Activated CD4-positive, alpha-beta T cell treated with anti-CD3 and anti-CD28 coated beads, Interleukin-2, amount 50 U/mL, for 48 hours (primary cell): ENCODE measurements at places on chromosomes 1 and 21.

- DNase-seq, result no peak
Measured at GRCh38 chr1:175390081-175390481, 197.5 kb upstream of the KIAA0040 start.

- DNase-seq, result no peak
Measured at GRCh38 chr1:3135073-3135702, 66.2 kb downstream of the PRDM16 start.

DNA sequence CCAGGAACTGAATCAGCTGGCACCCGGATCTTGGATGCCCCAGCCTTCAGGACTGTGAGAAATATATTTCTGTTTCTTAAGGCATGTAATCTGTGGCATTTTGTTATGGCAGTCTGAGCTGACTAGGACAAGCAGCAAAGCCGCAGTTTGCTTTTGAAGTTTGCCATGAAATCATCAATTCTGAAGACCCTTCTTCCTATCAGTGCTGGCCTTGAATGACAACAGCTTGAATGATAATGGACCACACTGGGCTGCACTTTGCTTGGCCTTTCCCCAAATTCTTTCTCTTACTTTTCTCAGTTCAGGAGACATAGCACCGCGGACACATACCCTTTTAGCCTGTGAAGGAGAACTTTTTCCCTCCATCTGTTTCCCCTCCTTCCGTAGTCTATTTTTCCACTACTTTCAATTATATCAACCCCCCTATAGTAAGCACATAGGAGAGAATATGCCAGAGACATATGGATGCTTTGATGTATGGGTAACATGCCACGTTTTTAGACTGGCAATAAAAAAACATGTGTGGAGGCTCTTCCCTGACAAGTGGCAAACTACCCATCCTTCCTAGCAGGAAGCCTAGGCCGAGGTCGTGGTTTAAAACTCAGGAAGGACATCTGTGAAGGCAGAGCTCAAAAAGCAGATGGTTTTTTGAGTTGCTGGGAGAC lies 42.9 kb downstream of the HLX start:
- no peak for DNase-seq

- DNase-seq, result no peak
Measured at GRCh38 chr1:22529901-22530621, 33.2 kb upstream of the EPHA8 start.

DNA sequence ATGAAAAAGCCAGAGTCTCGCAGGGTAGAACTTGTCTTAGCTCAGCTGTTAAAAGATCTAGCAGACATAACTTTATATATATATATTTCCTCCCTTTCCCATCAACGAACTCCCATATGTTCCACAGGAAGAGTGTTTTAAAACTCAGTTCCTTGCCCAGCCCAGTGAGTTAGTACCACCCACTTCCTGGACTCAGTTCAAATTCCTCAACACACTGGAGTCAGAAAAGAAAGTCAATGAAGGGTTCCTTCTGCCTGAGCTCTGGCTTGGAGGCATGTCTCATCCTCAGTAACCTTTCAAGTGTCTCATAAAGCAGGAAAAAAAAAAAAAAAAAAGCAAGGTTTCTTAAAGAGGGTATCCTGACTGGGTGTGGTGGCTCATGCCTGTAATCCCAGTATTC lies 15.6 kb downstream of the TPM3 start:
- DNase-seq, result no peak

GRCh38 chr1:37282764-37283163 lies 191.6 kb upstream of the ZC3H12A start:
- no peak for DNase-seq

GRCh38 chr1:223102797-223103533 lies 40.1 kb downstream of the TLR5 start:
- DNase-seq, result no peak

DNA sequence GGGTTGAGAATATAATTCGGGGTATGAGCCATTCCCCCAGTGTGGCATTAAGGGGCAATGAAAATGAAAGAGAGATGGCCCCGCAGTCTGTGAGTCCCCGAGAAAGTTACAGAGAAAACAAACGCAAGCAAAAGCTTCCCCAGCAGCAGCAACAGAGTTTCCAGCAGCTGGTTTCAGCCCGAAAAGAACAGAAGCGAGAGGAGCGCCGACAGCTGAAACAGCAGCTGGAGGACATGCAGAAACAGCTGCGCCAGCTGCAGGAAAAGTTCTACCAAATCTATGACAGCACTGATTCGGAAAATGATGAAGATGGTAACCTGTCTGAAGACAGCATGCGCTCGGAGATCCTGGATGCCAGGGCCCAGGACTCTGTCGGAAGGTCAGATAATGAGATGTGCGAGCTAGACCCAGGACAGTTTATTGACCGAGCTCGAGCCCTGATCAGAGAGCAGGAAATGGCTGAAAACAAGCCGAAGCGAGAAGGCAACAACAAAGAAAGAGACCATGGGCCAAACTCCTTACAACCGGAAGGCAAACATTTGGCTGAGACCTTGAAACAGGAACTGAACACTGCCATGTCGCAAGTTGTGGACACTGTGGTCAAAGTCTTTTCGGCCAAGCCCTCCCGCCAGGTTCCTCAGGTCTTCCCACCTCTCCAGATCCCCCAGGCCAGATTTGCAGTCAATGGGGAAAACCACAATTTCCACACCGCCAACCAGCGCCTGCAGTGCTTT lies 9.4 kb downstream of the PROX1 start:
- DNase-seq, result no peak

GRCh38 chr1:177632923-177633615 lies 336.8 kb downstream of the SEC16B start:
- DNase-seq, result no peak

DNA sequence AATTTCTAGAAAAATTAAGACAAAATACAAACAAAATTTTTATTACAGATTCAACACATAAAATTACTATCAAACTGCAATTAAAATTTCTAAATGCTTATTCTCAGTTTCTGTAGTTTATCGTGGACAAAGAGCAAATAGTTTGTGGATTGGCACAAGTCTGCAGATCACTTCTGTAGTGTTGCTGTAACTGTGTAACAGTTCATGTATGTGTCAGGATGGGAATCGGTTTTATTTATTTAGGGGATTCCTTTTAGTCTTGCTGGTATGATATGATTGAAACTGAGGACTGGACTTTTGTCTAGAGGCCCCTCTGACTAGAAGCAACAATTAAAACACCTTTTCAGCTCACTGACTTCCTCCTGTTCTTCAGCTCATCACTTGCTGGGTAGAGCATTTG lies 60.8 kb downstream of the LRIG2 start:
- DNase-seq, result no peak

DNA sequence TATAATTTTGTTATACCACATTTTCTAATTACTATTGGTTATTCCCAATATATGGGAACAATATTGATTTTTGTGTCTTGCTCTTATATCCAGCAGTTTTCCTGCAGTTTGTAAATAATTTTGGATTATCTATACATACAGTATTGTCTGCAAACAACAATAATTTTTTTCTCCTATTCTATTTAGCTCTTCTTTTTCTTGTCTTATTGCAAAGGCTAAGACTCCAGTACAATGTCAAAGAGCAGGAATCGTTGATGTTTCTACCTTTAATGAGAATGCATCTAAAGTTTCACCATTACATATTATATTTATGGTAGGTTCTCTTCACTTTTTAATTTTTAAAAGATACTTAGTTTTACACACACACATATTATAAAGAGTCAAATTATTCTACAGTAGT lies 4.1 kb upstream of the AVPR1B start:
- no peak for DNase-seq

DNA sequence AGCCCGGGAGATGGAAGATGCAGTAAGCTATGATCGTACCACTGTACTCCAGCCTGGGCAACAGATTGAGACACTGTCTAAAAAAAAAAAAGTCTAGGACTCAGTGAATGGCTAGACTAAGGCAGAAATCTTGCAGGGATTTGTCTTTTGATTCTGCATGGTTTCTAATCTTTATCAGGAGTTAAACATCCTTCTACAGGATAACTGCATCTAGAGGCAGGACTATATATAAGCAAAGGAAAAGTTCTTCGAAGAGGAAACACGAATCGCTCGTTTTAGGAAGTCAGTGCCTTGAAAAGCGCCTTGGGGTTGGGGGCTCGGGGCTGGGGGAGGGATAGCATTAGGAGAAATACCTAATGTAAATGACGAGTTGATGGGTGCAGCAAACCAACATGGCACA lies 602 bp upstream of the UFC1 start:
- DNase-seq, result no peak

DNA sequence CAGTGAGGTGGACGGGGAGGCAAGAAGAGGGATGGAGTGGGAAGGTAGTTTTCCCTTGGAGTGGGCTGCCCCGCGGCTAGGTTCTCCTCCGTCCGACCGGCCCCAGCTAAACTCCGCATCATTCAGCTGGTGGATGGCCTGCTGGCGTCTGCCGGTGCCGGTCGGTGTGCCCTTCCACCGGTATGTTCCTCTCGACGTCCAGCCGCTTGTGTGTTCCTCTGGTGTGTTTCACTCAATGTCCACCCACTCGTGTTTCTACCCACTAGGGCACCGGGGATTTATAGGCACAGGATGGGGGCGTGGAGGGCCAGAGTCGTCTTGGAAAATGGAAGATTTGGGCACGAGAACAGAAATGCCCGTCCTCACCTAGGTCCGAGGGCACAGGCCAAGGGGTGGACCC lies 931.7 kb upstream of the B3GALT2 start:
- no peak for DNase-seq

DNA sequence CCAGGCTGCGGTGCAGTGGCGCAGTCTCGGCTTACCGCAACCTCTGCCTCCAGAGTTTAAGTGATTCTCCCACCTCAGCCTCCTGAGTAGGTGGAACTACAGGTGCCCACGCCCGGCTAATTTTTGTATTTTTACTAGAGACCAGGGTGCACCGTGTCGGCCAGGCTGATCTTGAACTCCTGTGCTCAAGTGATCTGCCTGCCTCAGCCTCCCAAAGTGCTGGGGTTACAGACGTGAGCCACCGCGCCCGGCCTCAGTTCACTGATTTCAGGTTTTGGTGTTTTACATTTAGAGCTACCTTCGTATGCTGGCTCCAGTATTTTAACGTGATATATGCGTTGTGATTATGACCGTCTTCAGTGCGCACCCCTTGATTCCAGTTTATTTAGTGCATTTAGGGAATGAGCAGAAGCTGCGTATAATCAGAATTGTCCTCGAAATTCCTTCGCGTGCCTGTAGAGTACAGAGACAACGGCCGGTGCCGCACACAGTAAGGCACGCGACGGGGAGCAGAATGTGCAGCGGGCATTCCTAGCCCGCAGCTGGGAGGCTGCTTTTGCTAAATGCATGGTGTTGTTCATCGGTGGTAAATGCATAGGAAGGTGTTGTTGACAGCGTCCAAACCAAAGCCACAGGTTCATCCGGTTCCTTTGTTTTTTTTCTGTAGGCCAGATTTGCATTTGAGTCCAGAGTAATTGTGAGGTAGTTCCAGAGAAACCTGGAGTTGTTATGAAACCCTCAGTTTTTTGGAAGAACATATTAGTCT lies 48.9 kb upstream of the DIP2A start:
- no peak for DNase-seq

GRCh38 chr1:150552911-150553289 lies 3.7 kb downstream of the ADAMTSL4 start:
- DNase-seq, result no peak

DNA sequence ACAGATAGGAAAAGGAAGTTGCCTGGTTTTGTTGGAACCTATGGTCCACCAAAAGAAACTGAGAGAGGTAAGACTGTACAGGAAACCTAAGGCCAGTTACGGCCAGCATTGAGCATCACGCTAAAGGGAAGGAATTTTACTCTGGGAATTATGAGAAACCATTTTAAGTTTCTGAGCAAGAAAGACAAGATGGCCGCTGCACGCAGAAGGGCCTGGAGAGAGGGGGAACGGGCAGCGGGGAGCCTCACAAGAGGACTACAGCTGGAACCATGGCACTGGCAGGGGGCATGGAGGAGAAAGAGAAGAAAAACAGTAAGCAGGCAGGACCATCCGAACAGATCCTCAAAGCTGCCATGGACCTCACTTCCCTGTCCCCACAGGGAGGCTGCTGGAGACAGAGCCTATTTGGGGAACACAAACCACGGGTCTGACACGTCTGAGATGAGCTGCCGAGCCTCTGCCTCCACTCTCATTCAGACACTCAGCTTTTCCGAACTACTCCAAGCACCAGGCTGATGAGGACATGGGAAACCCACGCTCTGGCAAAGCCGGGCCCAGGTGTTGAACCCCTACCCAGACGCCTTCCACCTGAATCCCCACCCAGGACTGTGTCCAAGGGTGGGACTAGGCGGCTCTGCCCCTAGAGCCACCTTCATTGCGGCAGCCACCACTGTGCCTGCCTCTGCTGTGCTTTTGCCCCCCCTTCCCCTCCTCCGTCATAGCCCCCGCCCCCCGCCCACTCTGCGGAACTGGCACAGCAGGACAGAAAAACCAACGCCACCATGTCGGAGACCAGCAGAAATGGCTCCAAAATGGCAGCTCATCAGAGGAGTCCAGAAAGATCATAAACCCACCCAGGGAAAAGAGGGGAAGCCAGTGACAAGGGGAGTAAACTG lies 69.0 kb downstream of the CD46 start:
- no peak for DNase-seq

DNA sequence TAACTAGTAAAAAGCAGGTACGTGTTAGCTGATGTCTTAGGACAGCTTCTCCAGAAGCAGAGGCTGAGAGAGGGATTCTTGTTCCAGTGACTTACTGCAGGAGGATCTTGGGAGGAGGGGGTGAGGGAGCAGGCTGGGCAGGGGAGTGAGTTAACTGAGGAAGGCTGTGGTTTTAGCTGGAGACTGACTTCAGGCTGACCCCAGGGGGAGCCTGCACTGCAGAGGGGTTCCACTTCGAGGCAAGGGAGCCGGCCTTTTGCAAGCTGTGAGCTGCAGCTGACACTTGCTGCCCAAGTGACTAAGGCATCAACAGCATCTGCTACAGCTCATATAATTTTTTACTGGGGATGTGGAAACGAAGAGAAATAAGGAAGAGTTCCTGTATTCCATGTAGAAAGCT lies 50.4 kb upstream of the SOD1 start:
- no peak for DNase-seq

DNA sequence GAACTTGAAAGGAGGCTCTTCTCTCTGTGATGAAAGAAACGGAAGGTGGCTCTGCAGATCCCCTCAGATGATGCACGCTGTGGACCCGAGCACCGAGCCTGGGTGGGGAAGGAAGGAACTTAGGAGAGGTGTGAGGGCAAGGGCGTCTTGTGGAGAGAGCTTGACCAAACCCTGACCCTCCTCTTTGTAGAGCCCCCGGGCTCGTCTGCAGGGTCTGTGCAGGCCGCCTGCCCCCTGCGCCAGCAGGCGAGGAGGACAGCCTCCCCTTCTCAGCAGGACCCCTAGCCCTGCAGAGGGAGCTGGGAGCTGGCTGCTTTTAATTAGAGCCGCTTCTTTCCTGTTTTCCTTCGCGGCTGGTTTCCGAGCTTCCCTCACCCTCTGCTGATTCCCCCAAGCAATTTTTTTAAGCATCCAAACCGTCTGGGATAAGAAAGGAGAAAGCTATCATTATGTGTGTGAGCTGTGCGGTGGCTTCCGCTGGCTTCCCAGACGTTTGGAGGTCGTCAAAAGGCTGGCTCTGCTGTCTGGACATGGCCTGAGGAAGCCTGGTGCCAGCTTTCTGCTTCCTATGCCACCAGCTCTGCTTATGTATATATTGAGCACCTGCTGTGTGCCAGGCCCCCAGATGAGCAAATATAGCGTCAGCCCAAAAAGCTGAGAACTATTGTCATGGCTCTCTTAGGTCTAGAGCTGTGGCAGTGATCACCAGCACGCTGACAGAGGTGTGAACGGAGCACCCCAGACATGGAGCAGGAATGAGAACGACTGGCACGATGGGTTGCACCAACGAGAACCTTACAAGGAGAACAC lies 160.2 kb upstream of the IRF2BP2 start:
- DNase-seq, result no peak
